ENCODE measurements at places on chromosomes 4 and X.

DNA sequence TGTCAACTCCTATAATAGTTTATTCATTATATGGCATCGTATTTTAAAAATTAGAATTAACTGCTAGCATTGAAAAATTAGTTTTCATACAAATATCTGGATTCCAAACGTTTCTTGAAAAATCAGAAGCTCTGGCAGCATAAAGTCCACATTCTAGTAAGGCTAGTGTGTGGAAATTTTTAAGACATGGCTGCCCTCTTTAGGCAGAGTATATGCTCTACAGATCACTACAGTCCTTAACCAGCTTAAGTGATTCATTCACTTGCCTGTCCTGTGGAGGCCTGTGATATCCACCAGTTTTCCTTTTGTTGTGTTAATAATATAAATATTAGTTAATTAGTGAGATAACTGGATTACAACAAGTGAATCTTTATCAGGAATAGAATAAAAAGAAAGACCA, 287.2 kb downstream of the OPHN1 start:
- DNase-seq = no peak
- H3K4me1 ChIP-seq = no peaks in the 10 kb centered on the region
- H3K27ac ChIP-seq = no peak overlapping the region

DNA sequence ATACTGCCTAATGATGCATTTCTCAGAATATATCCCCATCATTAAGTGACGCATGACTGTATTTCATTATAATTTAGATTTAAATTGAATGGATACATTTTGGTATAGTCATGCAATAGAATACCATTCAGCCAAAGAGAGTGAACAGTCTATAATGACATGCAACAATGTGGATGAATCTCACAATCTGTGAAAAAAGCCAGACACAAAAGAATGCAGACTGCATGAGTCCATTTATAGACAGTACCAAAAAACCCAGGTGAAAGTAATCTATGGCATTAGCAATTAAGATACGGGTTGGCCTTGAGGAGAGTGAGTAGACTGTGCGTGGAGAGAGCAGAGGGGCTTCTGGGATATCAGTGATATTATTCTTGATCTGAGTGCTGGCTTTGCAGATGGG, 239.7 kb upstream of the PGRMC2 start:
- no peaks in the 10 kb centered on the region for H3K36me3 ChIP-seq
- no peak overlapping the region for H3K27ac ChIP-seq
- no peaks in the 10 kb centered on the region for H3K27me3 ChIP-seq
- no peak for DNase-seq
- no peak overlapping the region for H3K4me3 ChIP-seq

DNA sequence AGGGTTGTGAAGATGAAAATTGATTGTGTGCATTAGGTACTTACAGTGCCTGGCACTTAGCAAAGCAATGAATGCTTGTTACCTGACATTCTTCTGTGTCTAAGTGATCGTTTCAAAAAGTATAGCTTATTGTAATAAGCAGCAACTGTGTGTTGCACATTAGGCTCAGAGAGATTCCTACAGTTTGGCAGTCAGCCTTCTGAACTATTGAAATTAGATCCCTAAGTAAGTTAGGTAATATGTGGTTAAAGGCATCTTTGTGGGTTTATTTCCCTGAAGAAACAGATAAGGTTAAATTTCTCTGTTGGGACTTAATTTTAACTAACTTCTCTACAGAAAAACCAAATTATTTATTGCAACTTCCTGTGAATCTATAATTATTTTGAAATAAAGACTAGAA, 93.4 kb downstream of the REPS2 start:
- no peaks in the 10 kb centered on the region for H3K4me1 ChIP-seq
- no peak for DNase-seq

DNA sequence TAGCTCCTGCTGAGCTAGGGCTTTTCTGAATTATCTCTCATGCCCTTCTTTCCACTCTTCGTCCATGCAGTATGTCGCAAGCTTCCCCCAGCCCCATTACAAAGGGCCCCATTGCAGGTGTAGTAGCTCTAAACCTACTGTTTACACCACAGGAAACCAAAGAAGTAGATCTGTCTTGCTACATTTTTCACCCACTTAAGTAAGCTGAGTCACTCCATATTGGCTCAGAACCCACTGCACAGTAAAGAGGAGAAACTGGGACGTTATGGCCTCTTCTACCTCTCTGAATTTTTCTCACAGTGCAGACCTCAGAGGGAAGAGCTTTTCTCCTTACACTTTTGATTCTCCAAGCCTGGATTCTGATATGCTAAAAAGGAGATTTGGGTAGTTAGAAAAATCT, 200.2 kb downstream of the SMARCA1 start:
- no peak overlapping the region for H3K4me3 ChIP-seq
- no peak for DNase-seq
- no peaks in the 10 kb centered on the region for H3K4me1 ChIP-seq
- no peaks in the 10 kb centered on the region for H3K36me3 ChIP-seq
- no peak overlapping the region for H3K27ac ChIP-seq
- no peaks in the 10 kb centered on the region for H3K27me3 ChIP-seq

DNA sequence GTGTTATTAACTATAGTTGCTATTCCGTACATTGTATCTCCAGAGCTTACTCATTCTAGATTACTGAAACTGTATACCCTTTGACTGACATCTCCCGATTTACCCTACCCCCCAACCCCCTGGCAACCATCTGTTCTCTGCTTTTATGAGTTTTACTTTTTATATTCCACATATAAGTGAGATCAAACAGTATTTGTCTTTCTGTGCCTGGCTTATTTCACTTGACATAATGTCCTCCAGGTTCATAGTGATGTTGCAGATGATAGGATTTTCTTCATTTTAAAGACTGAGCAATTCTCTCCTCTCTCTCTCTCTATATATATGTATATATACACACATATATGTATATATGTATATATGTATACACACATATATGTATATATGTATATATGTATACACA, 54.6 kb downstream of the CFAP299 start:
- no peaks in the 10 kb centered on the region for H3K27me3 ChIP-seq
- no peak overlapping the region for H3K4me3 ChIP-seq
- H3K36me3 ChIP-seq = no peaks in the 10 kb centered on the region
- H3K27ac ChIP-seq = no peak overlapping the region
- H3K4me1 ChIP-seq = no peaks in the 10 kb centered on the region
- no peak for DNase-seq

Measured in naive thymus-derived CD4-positive, alpha-beta T cell (primary cell).